ENCODE measurements at places on chromosomes 7 and 10.

DNA sequence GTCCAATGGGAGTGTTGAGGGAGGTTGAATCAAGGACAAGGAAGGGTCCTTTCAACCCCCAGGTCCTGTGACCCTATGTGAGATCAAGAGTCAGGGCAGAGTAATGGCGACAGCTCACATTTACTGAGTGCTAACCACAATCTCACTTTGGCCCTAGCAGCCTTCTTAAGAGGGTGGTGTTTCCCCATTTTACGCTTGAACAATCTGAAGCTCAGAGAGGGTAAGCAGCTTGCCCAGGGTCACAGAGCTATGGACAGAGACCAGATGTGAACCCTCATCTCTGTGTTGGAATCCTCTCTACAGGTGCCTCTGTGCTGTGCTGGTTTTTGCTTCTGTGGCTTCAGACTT is 102.0 kb downstream of the GRK5 start:
- DNase-seq = no peak

DNA sequence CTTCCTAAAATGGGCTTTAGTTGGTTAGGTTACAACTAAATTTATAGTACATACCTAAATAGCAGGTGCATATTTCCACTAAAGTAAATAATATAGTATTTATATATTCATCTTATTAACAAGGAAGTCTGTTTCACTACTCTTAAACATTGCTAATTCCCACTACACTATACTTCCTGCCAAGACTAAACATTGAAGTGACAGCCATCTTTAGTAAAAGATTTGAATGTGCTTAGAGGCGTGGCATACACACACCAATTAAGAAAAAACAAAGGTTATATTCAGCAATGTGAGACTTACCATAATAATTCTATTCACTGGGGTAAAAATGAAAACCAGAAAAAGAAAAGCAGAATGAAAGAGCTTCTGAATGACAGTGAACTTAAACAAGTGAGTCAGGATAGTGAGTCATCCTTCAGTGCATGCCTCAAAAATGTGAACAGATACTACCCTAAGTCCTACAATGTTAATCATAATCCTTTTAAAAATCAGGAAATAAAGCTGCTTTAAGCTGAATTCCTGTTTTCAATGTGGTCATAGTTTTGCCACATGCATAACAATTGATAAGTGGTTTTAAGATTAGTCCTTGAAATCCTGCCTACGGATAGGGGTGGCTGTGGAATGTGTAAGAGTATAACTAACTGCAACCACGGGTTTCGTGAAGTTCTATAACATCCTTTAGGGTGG is 59.4 kb downstream of the USP6NL start:
- DNase-seq = no peak

DNA sequence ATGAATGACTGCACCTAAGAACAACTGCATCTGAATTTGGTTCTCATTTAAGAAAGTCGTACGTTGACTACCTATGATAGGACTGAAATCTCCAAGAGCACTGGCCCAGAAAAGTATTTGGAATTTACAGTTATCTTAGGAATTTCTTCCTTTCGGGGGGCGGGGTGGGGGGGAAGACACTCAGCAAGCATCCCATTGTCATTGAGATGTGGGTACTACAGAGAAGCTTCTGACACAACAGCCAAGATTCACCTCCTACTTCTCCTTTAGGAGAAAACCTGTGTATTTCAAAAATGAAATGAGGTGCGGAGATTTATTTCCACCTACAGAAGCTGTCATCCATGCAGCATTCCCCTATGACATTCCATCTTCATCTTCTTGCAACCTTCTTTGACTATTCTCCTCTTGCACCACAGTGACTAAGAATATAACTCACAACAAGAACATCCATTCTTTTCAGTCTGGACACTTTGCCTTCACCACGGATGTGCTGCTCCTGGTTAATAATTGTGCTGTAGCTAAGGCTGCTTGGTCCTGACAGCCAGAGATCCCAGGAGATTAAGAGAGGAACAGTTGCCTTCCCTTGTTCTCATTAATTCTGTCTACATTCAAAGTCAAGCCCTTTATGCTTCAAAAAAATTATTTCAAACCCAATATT is 98.4 kb upstream of the FRMD4A start:
- DNase-seq = no peak

GRCh38 chr7:78197447-78197846 is 398.9 kb downstream of the PHTF2 start:
- DNase-seq = no peak

- no peak for DNase-seq
These were observed 18.5 kb upstream of the CHCHD1 start for GRCh38 chr10:73763343-73763742.

DNA sequence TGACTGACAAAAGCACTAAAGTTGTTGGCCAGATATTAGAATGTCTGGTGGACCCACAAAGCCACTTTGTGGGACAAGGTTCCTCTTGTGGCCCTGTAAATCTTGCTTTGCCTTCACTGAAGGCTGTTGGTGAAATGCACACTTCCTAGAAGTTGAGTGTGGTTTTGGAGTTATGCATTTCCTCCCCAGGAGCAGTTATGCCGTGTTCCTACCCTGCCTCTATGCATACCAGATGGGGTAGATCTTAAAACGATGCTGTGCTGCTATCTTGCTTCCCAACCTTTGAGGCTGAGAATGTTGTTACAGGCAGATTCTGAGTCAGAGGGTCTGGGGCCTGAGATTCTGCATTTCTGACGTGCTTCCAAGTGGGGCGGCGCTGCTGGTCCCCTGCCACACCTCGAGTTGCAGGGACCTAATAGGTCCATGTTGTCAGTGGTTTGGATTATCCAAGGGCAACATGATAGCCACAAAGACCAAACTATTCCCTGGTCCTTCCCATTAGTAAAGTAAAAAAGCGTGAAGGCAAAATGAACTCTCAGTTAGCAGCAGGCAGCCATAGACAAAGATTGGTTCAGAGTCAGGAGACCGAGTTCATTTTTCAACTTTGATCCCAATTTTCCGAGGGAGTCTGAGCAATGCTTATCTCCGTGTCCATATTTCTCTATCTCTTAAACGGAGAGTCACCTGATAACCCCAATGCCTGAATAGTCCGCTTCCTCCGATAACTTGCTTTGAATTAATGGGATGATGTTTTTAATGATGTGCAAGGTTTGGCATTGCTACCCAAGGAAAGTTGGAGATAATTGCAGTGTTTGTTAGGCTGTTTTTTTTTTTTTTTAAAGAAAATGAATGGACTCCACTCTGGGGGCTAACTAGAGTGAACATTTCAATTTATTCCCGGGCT is 55.8 kb downstream of the CDHR3 start:
- no peak for DNase-seq

GRCh38 chr7:42161110-42161509 is 75.9 kb downstream of the GLI3 start:
- no peak for DNase-seq

GRCh38 chr10:77841711-77842375 is 84.7 kb downstream of the DLG5 start:
- no peak for DNase-seq
